ENCODE measurements at places on chromosomes 6 and 20.

GRCh38 chr6:48032151-48032550 is 78.8 kb downstream of the PTCHD4 start:
- no peak for DNase-seq

DNA sequence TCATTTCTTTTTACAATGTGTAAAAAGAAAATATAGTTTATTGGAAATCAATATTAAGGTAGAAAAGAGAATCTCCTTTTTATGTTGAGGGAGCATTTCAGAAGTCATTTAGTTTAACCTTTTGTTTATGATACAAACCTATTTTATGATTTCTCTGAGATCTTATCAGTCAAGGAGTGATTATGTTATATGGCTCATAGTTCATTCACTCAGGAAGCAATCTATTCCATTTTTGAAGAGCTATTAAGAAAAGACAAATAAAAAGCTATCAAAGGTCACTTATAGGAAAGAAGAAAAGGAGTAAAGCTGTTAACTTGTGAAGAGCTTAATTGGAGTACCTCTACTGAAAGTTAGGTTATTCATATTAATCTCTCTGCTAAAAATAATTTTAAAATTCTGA is 526.6 kb upstream of the JAG1 start:
- no peak for DNase-seq

DNA sequence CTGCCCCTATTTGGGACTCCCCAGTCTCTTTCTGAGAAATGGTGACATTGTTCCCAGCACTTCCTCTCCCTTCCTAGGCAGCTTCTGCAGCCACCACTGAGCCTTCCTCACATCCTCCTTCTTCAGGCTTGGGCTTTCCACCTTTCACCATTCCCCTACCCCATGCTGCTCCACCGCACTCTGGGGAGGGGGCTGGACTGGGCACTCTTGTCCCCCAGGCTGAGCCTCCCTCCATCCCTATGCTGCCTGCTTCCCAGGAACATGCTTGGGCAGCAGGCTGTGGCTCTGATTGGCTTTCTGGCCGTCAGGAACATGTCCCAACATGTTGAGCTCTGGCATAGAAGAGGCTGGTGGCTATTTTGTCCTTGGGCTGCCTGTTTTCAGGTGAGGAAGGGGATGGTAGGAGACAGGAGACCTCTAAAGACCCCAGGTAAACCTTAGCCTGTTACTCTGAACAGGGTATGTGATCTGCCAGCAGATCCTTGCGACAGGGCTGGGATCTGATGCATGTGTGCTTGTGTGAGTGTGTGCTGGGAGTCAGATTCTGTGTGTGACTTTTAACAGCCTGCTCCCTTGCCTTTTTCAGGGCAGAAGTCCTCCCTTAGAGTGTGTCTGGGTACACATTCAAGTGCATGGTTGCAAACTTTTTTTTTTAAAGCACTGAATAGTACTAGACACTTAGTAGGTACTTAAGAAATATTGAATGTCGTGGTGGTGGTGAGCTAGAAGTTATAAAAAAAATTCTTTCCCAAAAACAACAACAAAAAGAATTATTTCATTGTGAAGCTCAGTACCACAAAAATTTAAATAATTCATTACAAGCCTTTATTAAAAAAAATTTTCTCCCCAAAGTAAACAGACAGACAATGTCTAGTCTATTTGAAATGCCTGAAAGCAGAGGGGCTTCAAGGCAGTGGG is 2.1 kb upstream of the CDKN1A start:
- DNase-seq = no peak

- no peak for DNase-seq
Observed at GRCh38 chr6:161244725-161245124, 29.1 kb downstream of the AGPAT4 start.

Data from lower lobe of right lung (tissue), 2 donors.